NT2/D1 (cell line): ENCODE measurements at places on chromosomes 2 and 18.

DNA sequence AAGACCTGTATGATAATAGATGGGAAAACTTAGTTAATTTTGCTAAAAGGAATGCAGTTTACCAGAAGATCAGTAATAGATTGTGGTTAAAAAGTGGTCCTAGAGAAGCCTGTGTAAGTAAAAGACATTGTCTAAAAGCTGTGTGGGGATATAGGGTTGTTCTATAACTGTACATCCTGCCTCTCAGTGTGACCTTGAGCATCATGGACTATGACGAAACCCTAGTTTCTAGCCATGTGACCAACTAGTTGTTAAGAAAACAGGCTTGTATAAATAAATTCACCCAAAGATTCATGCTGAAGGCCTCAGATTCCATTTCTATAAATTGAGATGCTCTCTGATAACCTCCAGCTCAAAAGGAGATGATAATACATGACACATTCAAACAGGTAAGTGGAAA is 160.7 kb downstream of the IKZF2 start:
- no peak for DNase-seq

DNA sequence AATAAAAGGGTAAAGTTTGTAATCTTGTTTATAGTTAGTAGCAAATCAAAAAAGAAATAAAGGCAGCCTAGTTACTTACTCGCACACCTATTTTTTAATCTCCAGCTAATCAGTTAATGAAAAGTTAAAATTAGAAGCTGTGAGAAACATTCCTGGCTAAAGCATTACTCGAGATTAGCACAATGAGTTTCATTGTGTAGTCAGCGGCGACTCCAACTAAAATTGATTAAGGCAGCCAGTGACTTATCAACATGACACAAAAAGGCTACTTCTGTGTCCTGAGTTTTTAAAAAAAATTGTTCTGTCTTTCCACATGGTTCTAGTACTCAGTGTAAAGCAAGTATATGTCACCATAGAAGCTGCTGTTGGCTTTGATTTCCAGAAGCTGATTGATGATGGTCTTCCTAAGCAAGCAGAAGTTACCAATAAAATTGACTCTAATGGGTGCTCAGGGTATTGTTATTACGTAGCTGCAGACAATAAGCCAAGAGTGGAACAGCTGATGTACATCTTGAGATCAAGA is 159.2 kb downstream of the CPS1 start:
- DNase-seq: no peak

- no peak for DNase-seq
These were observed 83.6 kb downstream of the ASXL2 start for GRCh38 chr2:25794544-25795276.

- no peak for DNase-seq
These were observed 72.9 kb downstream of the GALNT14 start for GRCh38 chr2:31065356-31065755.

GRCh38 chr2:36362291-36362690 is 6.7 kb downstream of the CRIM1 start:
- no peak for DNase-seq

DNA sequence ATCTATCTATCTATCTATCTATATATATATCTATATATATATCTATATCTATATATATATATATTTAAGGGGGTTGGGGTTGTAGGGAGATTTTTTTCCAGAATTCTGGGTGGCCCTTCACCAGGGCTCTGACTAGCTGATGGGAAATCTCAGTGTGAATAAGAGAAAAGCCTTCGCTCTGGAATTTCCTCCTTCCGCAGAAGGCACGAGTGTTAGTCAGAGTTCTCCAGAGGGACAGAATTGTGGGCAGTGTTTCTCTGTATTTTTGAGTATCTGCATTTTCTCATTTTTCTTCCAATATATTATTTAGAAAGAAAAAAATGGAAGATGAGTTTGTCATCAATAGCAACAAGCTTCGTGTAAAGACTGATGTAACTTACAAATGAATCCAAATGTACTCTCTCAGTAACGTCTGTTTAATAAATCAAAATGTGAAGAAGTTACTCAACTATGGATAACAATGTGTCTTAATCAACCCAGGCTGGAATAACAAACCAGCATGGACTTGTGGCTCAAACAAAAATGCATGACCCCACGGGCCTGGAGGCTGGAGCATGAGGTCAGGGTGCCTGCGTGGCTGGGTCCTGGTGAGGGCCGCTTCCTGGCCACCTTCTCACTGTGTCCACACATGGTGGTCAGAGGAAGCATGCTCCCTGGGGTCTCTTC is 10.6 kb upstream of the SNTG2 start:
- no peak for DNase-seq

- DNase-seq: no peak
These were observed 150.4 kb downstream of the PTH2R start for GRCh38 chr2:208556983-208557484.

- DNase-seq: no peak
These were observed 19.3 kb upstream of the ITGAV start for GRCh38 chr2:186570604-186571003.
